ENCODE measurements at places on chromosomes 5 and 9. TPM values are rescaled to one million over a fixed set of nuclear protein-coding genes. Genes with fewer than 3 reads are reported as not detected.
A peak's percentile ranks its signal among the peaks of the same experiment; 100 is the strongest.

- no peak overlapping the region for H3K27ac ChIP-seq
- no peaks in the 10 kb centered on the region for H3K36me3 ChIP-seq
- H3K4me3 ChIP-seq = no peak overlapping the region
These were observed 81.0 kb upstream of the ZBTB43 start for GRCh38 chr9:126723807-126724172.

GRCh38 chr9:124835026-124835557 lies 18.2 kb upstream of the WDR38 start:
- no peak overlapping the region for H3K27ac ChIP-seq
- peaks cover 4% of the 10 kb centered on the region for H3K4me1 ChIP-seq
- H3K36me3 ChIP-seq = no peaks in the 10 kb centered on the region
- no peaks in the 10 kb centered on the region for H3K27me3 ChIP-seq
- peak; percentile 84 for DNase-seq

GRCh38 chr5:99133921-99134320 lies 205.1 kb upstream of the CHD1 start:
- H3K4me3 ChIP-seq = no peak overlapping the region
- H3K27ac ChIP-seq = no peak overlapping the region
- H3K27me3 ChIP-seq = no peaks in the 10 kb centered on the region
- no peak for DNase-seq
- no peaks in the 10 kb centered on the region for H3K4me1 ChIP-seq

DNA sequence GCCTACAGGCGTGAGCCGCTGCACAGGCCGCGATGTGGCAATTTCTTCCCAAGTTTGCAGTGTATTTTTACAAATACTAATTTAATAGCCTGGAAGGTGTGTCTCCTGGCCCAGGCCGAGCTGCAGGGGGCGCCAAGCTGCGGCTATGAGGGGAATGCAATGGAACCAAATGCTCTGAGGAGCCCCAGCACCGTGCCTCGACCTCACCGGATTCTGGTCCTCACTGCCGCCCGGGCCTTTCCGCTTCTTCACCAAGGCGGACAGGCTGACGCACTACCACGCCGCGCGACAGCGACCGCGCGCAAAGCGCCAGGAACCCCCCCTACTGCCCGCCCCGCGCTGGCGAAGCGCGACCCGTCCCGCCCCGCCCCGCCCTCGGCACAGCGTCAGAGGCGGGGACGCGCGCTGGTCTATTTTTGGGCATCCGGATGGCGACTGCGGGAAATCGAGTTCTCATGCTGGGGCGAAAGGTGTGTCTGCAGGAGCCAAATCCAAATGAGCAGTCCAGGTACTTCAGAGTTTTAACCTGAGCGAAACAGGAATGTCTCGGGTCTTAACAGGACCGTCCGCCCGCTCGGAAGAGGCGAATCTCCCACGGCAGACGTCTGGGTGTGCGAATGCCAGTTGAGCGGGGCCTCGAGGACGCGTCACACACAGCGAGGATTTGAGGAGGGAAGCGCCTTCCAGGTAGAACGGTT lies 31.7 kb upstream of the PRXL2C start:
- no peaks in the 10 kb centered on the region for H3K36me3 ChIP-seq
- H3K27me3 ChIP-seq = no peaks in the 10 kb centered on the region
- H3K4me3 ChIP-seq = peak overlapping the region; percentile 49

The ARL14EPL gene
- total RNA-seq = not detected

The IL13 gene
- total RNA-seq = not detected

The MAMDC2 gene
- 19.4 TPM for total RNA-seq

Data from left lung (tissue), 14 donors.